NCI-H1092 (cell line): ENCODE measurements at places on chromosomes 1 and 21.
A peak's percentile ranks its signal among the peaks of the same experiment; 100 is the strongest.

DNA sequence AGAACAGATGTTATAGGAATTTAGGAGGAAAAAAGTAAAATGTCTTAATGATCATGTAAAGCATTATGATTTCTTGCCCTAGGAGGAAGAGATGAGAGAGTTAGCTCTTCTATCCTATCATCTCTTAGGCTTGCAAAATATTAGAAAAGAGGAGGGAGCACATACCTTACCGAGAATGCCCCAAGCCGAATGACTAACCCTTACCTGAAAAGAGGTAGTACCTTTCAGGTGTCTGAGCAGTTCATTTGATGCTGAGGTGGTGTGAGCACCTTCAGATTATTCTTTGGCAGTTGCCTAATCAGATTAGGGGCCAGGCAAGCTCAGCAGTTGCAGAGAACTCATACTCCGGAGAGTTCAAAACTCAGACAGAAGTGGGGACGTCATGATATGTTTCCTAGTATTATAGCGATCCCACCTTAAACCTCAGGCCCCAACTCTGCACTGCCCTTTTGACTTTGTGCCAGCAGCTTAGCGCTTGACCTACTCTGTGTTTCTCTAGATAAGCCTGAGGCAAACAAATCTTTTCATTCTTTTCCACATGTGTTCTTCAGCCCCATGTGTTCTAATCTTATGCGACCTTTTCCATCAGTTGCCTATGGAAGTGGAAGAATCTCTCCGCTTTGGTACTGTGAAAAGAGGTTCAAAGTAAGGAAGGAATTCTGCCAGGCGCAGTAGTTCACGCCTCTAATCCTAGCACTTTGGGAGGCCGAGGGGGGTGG lies 52.5 kb downstream of the ATP2B4 start:
- no peak for DNase-seq

DNA sequence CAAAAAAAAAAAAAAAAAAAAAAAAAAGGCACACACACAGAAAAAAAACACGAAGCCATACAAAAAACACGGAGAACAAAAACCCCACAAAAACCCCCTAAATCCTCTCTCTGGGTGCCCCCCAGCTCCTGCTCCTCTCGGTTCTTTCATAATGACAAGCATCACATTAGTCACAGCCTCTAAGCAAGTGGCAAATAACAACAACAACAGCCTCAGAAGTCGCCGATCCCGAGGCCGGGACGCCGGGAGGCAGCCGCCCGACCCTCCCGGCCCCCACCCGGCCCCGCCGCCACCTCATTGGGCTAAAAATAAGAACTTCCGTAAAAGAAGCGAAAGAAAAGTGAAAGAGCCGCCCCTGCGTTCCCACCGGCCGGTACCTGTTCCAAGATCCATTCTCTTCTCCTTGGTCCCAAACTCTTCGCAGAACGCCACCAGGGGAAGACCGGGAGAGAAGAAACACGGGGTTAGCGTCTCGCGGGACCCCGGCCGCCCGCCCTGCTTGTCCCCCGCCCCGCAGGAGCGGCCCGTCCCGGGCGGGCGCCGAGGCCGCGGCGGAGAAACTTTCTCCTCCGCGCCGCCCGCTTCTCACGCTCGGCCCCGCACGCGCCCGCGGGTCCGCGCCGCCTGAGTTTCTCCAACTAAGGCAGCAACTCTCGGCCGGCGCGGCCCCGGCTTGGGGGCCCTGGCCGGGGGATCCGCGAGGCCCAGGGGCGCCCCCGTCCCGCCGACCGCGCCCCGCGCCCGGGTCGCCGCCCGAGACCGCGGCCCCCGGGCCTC lies 102.8 kb downstream of the CASZ1 start:
- DNase-seq: no peak

DNA sequence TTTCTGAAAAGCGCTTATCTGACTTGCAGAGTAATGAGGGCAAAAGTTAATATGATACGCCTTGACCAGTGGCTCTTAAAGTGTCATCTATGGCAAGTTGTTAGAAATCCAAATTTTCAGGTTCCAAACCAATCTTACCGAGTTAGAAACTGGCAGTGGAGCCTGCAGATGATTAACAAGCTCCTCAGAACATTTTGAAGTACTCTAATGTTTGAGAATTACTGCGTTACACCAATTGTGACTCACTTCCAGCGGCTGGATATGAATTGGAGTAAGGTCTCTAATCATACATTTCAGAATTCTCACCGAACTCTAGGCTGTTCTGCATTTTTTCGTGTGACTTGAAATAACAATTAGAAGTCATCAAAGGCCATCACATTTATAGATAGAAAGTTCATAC lies 73.5 kb upstream of the TMPRSS15 start:
- DNase-seq: no peak

DNA sequence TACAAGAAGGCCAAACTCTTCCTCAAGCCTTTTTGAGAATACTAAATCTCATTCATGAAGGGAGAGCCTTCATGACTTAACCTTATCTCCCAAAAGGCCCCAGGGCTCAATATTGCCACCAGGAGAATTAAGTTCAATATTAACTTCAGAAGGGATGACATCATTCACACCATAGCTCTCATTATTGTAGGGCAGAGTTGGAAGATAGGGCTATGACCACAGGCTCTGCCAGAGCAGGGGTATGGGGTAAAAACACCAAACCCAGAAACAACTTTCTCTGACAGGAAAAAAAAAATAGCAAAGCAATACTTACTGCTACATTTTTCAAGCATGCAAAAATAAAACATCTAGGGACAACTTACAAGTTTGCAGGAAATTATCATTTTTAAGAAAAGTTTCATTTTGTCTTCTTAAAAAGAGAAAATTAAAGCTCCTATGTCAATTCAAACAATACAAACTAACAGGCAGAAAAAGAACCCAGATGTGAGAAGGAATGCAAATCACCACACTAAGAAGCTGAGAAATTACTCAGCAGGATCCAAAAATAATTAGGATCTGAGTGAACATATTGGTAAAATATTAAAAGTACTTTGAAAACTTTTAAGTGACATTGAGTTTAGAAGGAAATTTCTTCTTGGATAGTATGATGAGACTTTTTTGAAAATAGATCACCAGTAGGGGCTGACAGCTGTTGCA lies 1156.5 kb downstream of the NCAM2 start:
- no peak for DNase-seq

DNA sequence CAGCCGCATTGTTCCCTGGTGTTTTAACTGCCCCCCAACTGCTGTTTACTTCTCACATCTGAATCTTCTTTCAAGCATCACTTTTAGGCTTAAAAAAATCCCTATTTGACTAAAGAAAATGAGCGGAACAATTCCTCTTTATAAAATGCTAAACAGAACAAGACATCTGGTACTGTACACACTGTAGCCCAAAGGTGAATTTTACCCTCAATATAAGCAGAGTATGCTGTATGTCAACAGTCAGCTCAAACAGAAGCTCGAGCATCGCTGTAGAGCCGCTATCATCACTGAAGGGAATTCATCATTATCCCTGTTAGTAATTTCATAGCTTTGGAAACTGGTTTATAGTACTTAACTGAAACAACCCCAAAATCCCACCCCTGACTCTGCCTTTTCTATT lies 85.3 kb downstream of the LRRC8D start:
- DNase-seq: no peak

DNA sequence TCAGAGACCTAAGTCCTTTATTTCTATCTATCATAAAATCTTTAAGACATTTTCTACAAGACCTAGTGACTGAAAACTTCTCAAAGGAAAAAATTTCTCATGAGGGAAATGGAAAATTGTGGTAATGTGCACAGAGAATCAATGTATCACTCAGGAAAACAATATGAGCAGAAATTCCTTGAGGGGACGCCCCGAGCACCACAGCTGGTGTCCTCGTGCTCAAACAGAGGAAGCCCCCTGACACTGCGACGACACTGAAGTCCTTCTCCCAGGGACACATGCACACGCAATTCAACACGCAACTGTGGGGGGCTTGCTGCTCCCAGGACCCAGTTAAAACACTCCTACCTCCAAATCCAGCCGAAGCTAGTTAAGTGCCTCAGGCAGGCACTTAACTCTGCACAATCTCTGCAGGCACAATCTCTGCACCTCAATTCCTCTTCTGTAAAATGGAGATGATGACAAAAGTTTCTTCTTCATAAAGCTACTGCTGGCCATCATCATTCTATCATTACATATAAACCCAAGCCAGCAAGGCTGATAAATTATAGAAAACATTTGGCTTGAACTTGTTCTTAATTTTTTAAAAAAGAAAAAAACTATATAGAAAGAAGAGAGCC lies 16.0 kb downstream of the ZBTB17 start:
- DNase-seq: no peak

- no peak for DNase-seq
Observed at GRCh38 chr1:115222616-115223402, 115.2 kb downstream of the NGF start.

DNA sequence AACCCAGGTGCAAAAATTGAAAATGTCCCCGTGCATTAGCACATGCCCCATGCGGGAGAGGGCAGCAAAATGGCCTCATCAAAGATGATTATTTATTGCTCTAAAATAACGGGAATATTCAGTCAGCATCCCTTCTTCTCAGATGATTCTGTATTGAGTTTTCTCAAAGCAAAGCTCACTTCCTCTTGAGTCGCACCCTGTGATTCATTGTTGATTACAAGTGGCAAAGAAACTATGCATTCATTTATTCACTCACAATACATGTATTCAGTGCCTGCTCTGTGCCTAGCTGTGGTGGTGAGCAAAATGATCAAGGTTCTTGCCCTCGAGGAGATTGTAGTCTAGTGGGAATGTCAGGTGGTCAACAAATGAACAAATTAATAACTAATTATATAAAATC lies 226.0 kb upstream of the KAZN start:
- no peak for DNase-seq

DNA sequence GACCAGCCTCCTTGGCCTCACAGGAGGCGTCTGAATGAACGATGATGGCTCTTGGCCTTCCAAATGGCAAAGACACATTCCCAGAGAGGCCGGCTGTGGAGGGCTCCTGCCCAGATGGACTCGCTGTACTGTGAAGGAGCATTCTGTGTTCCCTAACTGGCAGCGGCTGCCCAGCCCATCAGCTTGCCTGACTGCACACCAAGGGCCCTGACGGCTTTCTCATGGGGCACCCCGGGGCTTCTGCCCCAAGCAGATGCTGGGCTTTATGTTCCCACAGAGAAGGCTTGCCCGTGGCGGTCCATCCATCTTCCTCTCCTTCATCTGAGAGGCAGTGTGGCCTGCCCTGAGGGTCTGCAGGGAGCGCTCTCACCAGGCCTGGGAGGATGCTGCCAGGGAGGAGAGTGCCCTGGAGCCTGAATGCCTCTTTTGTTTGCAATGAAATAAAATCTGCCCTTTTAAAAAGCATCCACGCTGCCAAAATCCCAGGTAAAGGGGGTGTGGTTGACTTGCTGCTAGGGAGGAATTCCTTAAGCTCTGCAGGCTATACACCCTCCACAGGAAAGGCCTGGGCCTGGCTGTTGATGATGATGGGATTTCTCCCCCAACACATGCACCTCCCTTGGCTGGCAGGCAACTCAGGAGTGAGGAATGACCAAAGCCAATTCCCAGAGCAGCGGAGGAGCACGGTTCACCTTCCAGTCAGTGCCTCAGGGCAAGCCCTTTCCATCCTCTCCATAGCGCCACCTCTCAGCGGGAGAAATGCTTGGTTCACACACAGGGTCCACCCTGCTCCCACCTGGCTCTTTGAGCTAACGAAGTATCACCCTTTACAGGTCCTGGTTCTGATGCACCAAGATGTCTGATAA lies 84.6 kb upstream of the SSX2IP start:
- DNase-seq: no peak

GRCh38 chr21:35984654-35985361 lies 75.5 kb downstream of the SETD4 start:
- DNase-seq: no peak

DNA sequence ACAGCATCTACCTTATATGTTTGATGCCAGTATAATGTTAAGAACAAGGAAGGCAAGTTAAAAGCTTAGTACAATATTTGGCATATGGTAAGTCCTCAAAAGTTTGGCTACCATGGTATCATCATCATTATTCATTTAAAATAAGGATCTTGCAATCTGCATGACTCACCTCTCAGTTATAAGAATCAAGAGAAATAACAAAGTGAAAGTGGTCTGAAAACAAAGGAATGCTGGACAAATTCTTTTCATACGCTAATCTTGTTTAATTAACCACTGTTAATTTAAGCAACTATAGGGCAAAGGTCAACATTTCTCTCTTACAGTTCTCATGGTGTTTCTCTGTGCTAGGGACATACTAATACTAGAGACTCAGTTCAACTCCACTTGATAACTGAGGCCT lies 13.0 kb upstream of the CLDN19 start:
- no peak for DNase-seq

DNA sequence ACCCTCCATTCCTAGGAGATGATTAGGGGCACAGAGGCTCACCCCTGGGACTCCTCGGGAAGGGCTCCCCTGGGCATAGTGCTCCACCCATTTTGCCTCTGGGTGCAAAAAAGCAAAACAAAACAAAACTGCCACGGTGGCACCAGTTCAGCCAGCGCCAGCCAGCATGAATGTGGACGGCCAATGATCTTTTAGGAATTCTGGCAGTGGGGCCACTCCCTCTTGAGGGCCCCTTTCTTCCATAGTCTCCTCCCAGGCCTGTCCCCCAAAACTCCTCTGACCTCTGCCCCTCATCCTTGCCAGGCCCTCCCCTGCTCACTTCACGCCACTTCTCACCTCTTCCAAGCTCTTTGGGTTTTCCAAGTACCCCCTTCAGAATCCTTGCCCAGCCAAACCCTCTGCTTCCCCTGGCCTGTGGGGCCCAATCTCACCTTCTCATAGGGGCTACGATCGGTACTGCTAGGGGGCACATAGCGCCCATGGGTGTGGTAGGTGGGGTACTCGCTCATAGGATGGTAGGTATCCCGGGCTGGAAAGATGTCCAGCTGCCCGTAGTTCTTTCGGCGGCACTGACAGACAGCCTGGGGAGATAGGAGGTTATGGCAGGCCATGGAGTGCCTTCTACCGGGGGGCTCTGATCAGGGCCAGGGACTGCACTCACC lies 13.3 kb downstream of the TRIM46 start:
- DNase-seq: no peak

DNA sequence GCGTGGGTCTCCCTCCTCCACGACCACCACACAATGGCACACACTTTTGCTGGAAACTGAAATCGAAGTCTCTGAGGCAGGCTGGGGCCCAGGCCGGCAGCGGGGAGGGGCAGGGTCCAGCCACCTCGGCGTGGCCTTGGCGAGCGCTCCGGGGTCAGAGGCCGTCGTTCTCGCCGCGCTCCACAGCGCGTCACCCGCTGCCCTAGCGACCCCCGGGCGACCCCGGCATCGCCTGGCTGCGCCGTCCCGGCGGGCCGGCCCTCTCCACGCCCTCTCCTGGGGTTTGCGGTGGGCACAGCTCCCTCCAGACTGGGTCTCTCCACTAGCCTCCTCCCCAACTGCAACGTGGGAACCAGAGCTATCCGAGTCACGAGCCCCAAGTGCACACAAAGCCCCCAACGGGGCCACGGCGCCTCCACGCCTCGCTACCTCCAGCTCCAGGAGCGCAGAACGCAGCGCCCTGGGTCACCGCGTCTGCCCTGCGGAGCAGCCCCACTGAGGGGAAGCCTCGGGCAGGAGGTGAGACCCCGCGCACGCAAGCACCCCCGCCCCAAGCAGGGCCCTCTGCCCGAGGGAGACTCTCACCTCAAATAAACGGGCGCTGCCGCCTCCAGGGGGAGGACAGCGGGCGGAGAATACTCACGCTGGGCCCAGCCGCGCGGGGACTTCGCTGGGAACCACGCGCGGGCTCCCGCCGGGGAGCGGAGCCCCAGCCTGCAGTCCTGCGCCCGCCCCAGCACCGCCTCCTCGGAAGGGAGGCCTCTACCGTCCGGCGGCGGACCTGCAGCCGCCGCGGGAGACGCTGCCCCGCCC lies 134.0 kb upstream of the BARHL2 start:
- DNase-seq: peak; percentile 81

- no peak for DNase-seq
Observed at GRCh38 chr1:111471012-111471411, 2.8 kb upstream of the C1orf162 start.

- DNase-seq: no peak
Observed at GRCh38 chr1:85343213-85343611, 66.8 kb upstream of the BCL10 start.
